ENCODE measurements at places on chromosomes 2 and 18.

GRCh38 chr2:218985021-218985324 lies at the start of gene FEV:
FEV (minus strand) TSS chr2:218985184; CDS start chr2:218985075, 109 bp downstream.
- DNase-seq: no peak

GRCh38 chr2:210440206-210440605 lies 36.4 kb downstream of the LANCL1 start:
- no peak for DNase-seq

DNA sequence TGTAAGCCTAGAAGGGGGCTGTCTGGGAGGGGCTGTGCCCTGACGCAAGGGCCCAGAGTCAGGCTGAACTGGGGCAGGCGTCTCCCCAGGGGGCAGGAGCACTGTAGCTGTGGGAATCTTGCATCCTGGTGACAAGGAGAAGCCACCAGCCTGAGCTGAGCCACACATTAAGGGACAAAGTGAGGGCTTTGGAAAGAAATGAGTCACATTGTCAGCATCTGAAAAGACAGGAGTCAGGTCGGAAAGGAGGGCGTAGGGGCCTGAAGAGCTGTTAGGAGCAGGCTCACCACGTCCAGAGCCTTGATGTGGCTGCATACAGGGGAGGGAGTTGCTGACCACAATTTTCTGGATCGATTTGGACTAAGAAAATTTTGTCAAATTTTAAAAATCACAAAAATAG lies 298.6 kb downstream of the CYP26B1 start:
- no peak for DNase-seq

- no peak for DNase-seq
Measured at GRCh38 chr2:42327125-42327524, 33.9 kb downstream of the COX7A2L start.

GRCh38 chr2:223782629-223783028 lies 54.8 kb downstream of the AP1S3 start:
- no peak for DNase-seq

GRCh38 chr2:12334412-12334966 lies 382.2 kb upstream of the TRIB2 start:
- DNase-seq: no peak

DNA sequence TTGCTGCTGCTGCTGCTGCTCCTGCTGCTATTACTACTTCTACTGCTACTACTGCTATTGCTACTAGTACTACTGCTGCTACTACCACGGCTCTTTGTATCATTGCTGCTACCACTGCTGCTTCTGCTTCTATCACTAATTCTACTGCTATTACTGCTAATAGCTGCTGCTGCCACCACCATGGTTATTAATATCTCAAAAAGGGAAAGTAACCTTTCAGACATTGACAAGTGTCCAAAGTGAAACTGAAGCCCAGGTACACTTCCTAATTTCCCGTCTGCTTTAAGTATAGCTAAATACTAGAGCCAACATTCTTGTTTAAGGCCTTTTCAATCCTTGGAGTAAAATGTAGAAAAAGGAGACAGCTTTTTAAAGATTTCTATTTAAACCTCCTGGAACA lies 45.4 kb upstream of the EHBP1 start:
- no peak for DNase-seq

- peak; percentile 11 for DNase-seq
Measured at GRCh38 chr18:41906528-41907146, 48.4 kb upstream of the PIK3C3 start.

DNA sequence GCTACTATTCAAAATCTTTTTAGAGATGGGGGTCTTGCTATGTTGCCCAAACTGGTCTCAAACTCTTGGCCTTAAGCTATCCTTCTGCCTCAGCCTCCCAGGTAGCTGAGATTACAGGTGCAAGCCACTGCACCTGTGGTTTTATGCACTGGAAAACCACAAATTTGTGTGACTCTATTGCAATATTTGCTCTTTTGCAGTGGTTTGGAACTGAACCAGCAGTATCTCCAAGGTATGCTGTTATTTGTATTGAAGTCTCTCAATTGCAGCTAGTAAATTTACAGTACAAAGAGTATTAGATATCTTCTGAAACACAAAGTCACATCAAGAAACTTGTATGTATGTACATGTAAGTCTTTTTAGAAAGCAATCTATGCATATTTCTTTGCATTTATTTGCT lies 46.2 kb downstream of the PPP4R1 start:
- DNase-seq: no peak

DNA sequence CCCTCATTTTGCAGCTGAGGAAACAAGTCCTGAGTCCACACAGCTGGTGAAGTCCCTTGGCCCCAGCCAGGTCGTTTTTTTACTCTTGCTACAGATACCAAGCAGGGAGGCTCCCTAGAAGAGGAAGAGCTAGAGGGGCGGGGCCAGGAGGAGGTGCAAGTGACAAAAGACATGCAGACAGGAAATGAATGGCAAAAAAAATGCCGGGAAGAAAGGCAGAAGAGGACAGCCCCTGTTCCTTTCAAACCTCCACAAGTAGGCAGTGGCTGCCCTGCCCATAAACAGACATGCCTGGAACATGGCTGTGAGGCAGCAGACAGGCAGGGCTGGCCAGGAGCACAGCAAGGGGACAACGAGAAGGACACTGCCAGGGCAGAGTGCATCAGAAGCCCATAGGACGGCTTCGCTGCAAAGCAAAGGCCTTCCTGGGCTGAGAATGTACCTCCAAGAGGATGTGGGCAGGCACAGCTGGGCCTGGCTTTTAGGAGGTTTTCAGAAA lies 108.7 kb downstream of the ZBTB7C start:
- no peak for DNase-seq

DNA sequence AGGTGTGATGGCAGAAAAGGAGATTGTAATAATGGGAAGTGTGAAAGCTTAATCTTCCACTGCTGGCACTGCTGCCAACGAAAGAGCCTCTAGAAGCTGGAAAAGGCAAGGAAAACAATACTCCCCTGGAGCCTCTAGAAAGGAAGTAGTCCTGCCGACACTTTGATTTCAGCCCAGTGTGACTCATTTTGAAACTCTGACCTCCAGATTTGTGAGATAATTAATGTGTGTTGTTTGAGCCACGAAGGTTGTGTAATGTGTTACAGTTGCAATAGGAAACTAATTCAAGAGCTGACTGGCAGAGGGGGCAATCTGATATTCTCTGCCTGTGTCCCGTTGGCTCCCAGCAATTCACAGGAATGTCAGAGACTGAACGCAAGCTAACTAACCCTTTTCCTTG lies 219.2 kb upstream of the UBE2E3 start:
- no peak for DNase-seq

- DNase-seq: no peak
Measured at GRCh38 chr2:168744844-168745243, 57.6 kb upstream of the NOSTRIN start.

DNA sequence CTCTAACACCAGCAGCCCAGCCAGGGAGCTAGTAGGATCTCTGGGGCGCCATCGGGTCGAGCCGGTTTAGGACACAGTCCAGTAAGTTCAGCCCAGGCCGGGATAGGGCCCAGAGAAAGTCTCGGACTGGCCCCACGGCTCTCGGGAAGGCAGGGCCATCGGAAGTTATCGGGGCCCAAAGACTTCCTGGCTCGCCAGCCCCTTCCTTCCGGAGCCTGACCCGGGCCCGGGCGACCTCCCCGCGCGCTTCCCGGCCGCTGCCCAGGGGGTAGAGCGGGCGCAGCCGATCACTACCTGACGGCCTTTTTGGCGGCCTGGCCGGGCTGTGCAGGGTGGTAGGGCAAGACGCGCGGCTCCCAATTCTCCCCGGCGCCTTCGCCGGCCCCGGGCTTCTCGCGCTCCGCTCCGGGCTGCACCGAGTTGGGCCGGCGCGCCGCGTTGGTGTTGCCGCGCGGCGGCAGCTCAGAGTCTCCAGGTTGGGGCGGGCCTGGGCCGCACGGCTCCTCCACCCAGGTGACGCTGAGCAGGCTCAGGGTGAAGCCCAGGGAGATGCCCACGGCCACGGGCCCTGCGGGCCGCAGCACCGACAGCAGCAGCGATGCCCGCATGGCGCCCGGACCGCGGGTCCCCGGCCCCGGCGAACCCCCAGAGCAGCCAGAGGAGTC lies 546 bp downstream of the CHPF start:
- DNase-seq: peak; percentile 3

GRCh38 chr2:29236074-29236473 lies 120.9 kb downstream of the CLIP4 start:
- DNase-seq: no peak

DNA sequence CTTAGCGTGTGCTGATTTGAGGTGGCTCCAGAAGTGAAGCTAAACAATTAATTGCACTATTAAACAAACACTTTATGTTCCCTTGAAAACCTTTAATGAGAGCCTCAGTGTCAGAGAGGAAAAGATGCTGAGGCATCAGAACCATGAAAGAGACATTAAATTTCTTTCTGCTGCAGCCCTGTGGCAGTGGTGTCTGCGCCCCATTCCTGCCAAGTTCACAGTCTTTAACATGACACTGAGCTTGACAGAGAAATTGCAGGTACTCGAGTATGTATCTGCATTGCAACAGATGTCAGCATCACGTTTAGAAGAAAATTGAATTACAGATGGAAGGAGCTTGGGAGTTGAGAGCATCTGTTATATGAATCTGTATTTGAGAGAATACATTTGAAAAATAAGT lies 111.3 kb upstream of the CREB1 start:
- no peak for DNase-seq

GRCh38 chr2:62208758-62209114 lies 12.8 kb downstream of the B3GNT2 start:
- peak; percentile 64 for DNase-seq

DNA sequence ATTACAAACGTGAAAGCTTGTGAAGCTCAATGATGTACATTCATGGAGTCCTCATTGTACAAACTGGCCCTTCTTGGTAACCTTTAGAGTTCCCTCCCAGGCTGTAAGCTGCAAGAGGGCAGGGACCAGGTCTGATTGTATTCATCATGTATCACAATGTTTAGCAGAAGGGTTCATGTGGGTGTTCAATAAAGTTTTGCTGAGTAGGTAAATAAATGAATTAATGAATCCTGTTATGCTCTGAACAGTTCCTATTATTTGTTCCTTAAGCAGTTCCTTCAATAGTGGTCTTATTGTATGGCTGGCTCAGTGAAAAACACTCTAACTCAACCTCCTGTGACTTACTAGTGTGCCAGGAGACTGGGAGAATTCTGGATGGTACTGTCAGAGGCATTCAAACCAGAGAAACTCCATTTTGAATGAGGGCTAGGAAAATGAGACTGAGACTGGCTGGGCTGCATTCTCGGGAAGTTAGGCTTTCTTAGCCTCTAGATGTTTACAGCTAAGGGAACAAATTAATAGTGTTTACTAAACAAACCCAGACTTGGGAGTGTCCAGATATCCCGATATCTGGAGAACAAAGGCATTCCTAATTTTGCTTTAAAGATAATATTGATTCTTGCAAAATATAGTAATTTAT lies 1.8 kb upstream of the ACVR1 start:
- no peak for DNase-seq

- no peak for DNase-seq
Measured at GRCh38 chr2:195903956-195904355, 164.7 kb downstream of the DNAH7 start.

- no peak for DNase-seq
Measured at GRCh38 chr2:85840091-85840490, 48.7 kb downstream of the ST3GAL5 start.

DNA sequence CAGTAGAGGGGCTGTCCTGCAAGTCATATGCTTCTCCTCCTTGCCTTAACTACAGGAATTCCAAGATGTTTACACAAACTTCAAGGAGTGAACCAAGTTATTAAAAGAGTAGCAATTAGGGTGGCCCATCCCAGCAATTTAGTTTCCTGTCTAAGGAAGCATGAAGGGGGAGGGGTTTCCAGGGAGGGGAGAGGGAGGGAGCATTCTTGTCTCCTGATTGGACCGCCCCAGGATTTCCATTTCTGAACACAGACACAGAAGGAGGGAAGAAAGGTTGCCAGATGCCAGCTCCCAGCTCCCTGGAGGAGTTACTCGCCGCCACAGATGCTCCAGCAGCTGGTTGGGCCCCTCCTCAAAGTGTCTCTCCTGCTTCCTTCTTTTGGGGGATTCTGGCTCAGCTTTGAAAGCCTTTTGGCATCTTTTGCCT lies 107.6 kb downstream of the TRIB2 start:
- DNase-seq: no peak

GRCh38 chr2:144424559-144425240 lies 95.2 kb downstream of the ZEB2 start:
- DNase-seq: no peak

- no peak for DNase-seq
Measured at GRCh38 chr2:185738679-185739472, at the start of gene FSIP2. FSIP2 (plus strand) TSS chr2:185738804; CDS start chr2:185738895, 91 bp downstream.

- no peak for DNase-seq
Measured at GRCh38 chr2:137007938-137008337, 242.6 kb downstream of the THSD7B start.

GRCh38 chr2:43460611-43461365 lies 135.1 kb downstream of the THADA start:
- DNase-seq: no peak

DNA sequence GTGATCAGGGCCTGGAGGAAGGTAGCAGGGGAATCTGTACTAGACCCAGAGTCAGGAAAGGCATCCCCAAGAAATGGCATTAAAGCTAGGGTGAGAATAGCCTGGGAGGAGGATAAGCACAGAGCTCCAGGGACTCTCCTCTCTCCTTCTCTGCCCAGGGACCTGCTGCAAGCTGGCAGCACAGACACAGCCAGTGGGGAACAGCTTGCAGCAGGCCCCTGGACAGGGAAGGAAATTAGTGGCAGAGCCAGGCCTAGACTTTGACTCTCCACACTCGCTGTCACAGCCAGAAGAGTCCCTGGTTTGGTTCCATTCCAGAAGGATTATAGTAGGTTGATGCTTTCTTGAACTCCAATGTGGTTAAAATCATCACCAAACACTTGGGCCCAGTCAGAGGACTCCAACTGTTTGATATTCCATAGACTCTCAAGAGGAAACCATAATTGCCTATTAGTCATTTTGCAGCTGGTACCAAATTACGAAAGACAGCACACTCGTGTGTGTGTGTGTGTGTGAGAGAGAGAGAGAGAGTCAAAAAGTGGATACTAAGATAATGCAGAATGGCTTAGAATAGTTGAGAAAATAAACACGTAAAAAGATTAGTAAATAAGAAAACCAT lies 95.5 kb upstream of the ATP8B1 start:
- DNase-seq: no peak

GRCh38 chr18:49041435-49042245 lies 90.9 kb upstream of the SMAD7 start:
- DNase-seq: no peak

GRCh38 chr2:41933585-41934320 lies 114.1 kb upstream of the PKDCC start:
- no peak for DNase-seq

- DNase-seq: no peak
Measured at GRCh38 chr2:190215620-190216019, 104.0 kb downstream of the HIBCH start.

DNA sequence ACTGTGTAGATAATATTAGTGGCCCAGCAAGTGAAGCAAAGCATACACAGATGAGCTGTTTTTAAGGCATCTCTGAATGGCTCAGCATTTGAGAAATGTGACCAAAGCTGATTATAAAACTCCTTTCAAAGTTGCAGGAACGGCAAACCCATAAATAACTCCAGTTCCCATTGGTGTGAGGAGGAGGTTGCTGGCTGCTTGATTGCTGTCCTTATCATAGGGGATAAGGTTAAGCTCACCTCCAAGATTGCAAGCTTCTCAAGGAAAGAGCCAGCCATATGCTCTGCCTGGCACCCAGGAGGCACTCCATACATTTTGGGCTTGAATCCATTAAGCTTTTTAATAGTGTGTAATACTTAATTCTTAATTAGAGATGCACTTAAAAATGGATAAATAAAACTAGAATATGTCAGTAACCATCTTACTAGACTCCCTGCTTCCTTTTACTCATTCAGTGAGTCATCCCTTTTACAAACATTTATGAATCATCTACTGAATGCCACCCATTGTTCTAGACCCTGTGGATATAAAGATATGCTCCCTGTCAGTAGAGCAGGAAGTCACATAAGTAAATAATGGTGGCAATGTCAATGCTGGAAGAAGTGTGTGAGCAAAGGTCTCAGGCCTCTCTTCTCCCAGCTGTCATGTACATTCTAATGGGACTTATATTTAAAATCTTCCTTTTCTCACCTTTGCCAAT lies 99.3 kb downstream of the SPATS2L start:
- no peak for DNase-seq

Data from activated gamma-delta T cell treated with anti-CD3 and anti-CD28 coated beads, Interleukin-2, amount 50 U/mL, for 16 hours (primary cell).